Left hindlimb (tissue), 1 donor: ENCODE measurements at places on chromosomes 1 and 21.
A peak's percentile ranks its signal among the peaks of the same experiment; 100 is the strongest.

GRCh38 chr1:183597656-183598347 lies 7.5 kb upstream of the NCF2 start:
- no peak for DNase-seq

DNA sequence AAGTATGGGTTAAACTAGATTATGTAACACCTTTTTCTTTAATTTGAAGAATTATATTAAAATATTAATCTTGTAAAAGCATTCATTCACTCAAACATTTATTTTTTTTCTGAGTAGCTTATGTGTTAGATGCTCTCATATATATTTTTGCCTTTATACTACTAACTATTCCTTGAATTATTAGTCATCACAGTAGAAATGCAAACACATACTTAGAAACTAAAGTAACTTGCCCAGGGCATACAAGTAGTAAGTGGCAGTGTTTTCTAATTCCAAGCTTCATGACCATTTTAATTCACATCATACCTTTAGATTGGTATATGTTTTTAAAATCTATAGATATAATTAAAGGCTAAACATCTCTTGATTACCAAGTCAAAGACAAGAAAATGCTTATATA lies 1271.0 kb downstream of the BRINP3 start:
- DNase-seq: no peak

- no peak for DNase-seq
Observed at GRCh38 chr1:93051961-93052360, 27.1 kb upstream of the MTF2 start.

- no peak for DNase-seq
Observed at GRCh38 chr1:46480959-46481646, 8.5 kb upstream of the DMBX1 start.

DNA sequence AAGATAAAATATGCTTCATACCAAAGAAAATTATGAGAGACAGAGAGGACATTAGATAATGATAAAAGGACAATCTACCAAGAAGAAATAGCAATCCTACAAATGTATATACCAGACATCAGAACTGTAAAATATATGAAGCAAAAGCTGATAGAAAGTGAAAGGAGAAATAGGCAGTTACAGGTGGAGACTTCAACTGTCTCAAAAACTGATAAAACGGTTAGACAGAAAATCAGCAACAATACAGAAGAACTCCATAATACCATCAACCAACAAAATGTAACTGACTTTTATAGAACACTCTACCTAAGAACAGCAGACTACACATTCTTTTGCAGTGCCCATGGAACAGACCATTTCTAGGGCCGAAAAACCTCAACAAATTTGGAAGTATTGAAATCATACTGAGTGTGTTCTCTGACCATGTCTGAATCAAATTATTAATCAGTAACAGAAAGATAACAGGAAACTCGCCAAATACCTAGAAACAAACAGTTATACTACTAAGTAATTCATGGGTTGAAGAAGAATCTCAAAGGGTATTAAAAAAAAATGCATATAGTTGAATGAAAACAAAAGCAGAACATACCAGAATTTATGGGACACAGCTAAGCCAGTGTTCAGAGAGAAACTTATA lies 132.1 kb downstream of the RPS6KC1 start:
- DNase-seq: no peak

DNA sequence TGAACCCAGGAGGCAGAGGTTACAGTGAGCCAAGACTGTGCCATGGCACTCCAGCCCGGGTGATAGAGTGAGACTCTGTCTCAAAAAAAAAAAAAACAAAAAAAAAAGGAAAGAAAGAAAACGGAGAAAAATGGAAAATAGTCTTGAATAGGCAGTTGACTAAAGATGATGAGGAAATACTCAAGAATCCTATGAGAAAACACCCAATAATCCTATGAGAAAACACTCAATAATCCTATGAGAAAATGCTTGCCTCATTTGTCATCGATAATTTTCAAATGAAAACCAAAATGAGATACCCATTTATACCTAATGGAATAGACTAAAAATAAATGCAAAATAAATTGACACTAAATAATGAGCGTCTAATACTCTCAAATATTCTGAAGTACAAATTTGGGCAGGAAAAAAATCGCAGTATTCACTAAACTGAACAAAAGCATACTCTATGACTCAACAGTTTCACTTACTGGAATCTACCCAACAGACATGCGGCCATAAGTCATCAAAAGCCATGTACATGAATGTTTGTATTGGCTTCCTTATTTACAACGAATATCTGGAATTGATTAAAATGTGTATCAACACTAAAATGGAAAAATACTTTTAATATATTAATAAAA lies 733.9 kb upstream of the CHRM3 start:
- no peak for DNase-seq

GRCh38 chr1:176542352-176542751 lies 79.4 kb downstream of the PAPPA2 start:
- DNase-seq: no peak

DNA sequence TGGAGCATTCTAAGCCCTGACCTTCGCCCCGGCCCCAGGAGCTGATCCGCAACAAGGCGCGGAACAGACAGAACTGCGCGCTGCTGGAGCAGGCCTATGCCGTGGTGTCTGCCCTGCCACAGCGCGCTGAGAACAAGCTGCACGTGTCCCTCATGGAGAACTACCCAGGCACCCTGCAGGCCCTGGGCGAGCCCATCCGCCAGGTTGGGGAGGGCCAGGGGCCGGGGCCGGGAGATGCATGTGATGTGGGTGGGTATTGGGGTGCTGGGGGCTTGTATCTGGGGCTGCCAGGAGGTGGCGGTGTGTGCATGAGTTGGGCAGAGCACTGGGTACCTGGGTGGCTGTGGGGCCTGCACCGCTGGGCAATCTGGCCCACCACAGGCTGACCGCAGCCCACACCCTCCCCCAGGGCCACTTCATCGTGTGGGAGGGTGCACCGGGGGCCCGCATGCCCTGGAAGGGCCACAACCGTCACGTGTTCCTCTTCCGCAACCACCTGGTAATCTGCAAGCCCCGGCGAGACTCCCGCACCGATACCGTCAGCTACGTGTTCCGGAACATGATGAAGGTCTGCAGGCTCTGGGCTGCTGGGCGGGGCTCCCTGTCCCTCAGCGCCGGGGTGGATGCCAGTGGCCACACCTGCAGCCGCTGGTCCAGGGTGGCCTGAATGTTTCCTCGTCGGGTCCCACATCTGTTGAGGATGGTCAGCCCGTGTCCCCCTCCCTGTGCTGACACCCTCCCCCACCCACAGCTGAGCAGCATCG lies 65.8 kb downstream of the TRIM11 start:
- peak; percentile 29 for DNase-seq

GRCh38 chr1:22053861-22054770 lies 1.6 kb downstream of the CDC42 start:
- DNase-seq: no peak

GRCh38 chr1:192261476-192261875 lies 55.3 kb upstream of the RGS21 start:
- DNase-seq: no peak

- DNase-seq: no peak
Observed at GRCh38 chr1:93827633-93828366, 51.2 kb downstream of the DNTTIP2 start.
